ENCODE measurements at places on chromosomes 4 and X.

- DNase-seq, result no peak
Observed at GRCh38 chrX:119669424-119670037, 23.4 kb downstream of the SEPTIN6 start.

DNA sequence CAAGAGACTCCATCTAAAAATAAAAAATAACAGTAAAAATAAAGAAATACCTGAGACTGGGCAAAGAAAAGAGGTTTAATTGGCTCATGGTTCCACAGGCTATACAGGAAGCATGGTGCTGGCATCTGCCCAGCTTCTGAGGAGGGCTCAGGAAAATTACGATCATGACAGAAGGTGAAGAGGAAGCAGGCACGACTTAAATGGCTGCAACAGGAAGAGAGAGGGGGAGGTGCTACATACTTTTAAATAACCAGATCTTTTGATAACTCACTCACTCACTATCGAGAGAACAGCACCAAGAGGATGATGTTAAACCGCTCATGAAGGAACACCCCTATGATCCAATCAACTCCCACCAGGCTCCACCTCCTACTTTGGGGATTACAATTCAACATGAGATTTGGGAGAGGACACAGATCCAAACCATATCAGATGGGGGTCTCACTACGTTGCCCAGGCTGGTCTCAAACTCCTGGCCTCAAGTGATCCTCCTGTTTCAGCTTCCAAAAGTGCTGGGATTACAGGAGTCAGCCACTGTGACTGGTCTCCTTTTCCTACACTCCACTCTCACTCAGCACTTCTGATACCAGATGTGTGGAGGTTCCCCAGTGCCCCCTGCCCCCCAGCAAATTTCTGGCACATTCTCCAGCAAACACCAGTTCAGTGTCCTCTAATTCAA lies 11.9 kb upstream of the ZNF157 start:
- no peak for DNase-seq

DNA sequence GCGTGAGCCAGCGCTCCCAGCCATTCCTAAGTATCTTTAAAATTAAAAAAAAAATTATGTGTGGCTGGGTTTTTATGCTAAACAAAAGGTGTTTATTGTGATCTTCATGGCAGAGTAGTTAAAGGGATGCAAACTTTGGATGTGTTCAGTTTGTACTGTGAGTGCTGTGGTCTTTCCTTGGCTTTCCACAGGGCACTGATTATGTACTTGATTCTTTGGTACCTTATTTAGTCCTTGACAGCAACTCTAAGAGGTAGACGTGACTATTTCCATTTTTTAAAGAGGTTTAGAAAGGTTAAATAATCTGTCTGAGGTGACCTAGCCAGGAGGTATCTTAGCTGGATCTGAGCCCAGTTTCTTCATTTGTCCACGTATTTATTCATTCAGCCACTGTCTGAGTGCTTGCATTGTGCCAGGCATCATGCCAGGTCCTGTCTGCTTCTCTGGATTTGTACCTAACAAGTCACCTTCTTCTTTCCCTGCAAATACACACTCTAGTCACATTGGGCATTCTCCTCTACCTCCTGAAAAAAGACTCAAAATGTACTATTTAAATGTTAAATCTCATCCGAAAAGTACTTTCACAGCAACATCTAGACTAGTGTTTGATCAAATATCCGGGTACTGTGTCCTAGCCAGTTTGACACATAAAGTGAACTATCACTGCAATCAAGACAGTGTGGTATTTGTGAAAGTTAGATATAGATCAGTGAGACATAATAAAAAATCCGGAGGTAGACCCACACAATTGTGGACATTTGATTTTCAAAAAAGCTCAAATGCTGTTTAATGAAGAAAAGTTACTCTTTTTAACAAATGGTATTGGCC lies 31.5 kb downstream of the WWC2 start:
- DNase-seq, result peak; percentile 87

GRCh38 chrX:46140272-46140671 lies 404.9 kb downstream of the ZNF674 start:
- no peak for DNase-seq

DNA sequence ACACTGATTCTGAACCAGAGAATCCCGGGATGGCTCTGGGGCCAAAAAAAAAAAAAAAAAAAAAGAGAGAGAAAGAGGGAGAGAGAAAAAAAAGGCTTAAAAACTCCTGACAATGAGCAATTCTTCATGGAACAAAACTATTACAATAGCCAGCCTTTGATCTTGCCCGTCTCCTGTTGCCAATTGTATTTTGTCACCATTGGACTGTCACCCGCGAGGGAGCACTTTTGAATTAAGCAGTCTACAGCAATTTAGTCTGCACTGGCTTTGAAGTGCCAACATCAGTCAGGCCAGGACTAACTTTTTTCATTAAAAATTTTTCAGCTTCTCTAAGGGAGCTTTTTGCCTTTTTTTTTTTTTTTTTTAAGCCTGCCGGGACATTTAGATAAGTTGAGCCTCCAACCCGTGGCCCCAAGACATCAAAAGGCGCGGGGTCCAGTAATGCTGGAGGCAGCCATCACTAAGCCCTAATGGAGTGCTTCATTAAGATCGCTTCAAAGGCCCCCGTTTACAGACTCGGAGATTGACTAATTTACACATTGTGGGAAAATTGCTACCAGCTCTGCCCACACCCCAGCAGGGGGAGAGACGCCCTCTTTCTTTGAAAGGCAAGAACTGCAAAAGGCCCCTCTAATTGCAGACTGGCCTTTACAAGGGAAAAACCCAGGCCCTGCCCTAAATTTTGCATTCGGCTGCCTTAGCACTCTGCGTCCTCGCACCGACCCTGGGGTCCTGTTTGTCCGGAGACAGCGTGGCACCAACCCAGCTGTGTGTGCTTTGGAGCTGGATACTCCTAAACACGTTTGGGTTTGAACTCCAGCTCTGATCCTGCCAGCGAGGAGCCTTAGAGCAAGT lies 98.1 kb upstream of the MSX1 start:
- no peak for DNase-seq

DNA sequence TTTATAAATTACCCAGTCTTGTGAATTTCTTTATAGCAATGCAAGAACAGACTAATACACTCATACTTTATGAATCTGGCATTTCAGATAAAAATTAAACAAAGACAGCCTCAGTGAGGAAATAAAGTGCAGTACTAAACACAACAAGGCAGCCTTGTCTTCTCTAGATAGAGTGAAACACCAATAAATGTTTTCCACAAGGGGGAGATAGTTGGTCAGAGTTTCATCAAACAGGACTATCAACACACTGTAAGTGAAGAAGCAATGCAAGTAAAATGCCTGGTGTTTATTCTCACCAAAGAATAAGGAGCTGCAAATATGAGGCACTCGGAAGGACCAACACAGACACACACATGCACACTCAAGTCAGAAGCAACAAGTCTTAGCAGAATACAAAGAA lies 62.8 kb downstream of the FAM9B start:
- peak; percentile 67 for DNase-seq

GRCh38 chr4:2991243-2991642 lies 27.9 kb downstream of the GRK4 start:
- DNase-seq, result no peak

GRCh38 chr4:169745291-169745690 lies 12.5 kb downstream of the HPF1 start:
- DNase-seq, result peak; percentile 17

DNA sequence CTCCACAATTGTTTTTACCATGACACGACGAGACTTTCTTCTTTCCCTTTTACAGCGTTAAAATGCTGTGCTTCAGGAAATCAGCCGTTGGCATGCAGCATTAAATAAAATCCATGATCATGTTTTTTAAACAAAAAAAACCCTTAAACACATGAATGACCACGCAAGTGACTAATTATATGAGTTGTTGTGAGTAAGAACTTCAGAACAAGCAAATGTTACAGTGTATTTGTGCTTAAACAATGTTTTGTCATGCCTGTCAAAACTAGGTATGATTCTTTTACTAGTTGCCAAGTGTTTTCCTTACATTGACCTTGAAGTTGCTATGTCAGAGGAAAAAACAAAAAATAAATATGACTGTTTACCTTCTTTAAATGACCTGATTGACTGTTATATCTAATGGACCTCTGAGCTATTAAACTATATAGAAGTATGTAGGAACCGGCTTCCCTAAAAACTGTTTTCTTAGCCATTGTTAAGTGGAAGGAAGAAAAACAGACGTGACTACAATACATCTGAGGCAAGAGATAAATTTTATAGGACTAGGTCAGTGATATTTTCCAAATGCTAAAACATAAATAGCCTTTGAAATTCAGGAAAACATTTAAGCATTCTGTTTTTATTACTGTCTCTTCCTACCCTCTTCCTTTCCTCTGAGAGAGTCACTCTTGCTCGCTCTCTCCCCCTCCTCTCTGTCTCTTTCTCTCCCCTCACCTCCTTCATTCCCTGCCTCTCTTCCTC lies 197.1 kb downstream of the PALLD start:
- DNase-seq, result no peak

- DNase-seq, result peak; percentile 36
Observed at GRCh38 chr4:169335331-169335730, 64.6 kb upstream of the SH3RF1 start.

DNA sequence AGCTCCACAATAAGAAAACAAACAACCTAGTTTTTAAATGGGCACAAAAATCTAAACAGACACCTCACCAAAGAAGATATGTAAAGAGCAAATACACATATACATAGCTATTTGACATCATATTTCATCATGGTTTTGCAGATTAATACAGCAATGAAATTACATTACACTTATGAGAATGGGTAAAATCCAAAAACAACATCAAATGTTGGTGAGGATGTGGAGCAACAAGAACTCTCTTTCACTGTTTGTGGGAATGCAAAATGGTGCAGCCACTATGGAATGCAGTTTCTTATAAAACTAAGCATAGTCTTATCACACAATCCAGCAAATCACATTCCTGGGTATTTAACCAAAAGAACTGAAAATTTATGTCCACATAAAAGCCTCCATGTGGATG lies 25.0 kb downstream of the TLR6 start:
- DNase-seq, result no peak

DNA sequence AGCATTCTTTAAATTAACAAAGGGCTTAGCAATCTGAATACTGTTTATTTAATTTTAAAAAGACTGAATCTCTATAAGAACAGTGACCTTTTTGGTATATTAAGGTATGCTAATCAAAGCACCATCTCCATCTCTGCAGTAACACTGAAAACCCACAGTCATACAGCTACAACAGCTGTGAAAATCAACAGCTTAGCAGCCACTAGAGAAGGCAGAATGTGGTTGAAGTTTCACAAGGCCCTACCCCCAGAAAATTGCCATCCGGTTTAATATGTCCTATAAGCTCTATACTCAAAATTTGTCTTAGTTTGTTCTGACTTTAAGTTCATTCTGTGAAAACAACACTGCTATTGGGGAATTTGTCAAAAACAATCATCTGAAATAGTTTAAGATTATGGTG lies 128.7 kb downstream of the OPHN1 start:
- DNase-seq, result no peak

DNA sequence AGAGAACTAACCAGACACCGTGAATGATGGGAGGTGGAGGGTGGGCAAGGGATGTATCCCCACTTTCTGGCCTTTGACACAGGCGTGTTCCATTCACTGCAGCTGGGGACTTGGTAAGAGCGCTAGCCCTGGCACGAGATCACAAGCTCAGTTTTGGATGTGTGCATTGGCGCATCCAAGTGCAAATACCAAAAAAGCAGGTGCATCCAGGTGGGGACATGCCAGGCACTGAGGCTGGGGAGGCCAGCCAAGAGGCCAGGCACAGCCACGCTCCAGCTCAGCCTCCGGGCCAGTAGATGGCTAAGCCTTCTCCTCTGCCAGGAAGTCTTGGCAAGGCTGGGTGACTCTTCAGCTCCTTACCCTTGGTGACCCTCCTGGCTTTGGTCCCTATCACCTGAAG lies 4.4 kb upstream of the ZFP92 start:
- DNase-seq, result no peak

- DNase-seq, result no peak
Observed at GRCh38 chrX:34654696-34655490, 2.2 kb downstream of the TMEM47 start.

- peak; percentile 41 for DNase-seq
Observed at GRCh38 chrX:108199691-108200090, 108.1 kb downstream of the ATG4A start.

- peak; percentile 9 for DNase-seq
Observed at GRCh38 chr4:23680671-23681518, 209.0 kb downstream of the PPARGC1A start.

DNA sequence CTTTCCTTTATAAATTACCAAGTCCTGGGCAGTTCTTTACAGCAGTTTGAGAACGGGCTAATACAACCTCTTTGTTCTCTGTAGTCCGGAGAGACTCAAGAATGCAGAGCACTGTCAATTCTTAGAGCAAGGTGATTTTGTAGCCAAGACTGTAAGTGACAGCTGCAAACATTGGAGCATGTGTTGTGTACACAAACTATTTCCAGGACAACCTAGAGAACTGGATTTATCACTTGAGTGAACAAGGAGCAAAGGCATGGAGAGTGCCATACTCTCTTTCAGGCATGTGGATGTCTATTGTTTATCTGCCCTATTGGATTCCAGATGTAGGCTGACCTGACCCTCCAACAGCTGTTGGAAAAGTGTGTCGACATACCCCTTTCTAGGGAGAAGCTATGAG lies 153.9 kb downstream of the SPANXN3 start:
- DNase-seq, result no peak

GRCh38 chrX:71053217-71053621 lies 14.9 kb downstream of the SNX12 start:
- no peak for DNase-seq

Measured in MCF 10A (cell line).